T-helper 17 cell (primary cell): ENCODE measurements at places on chromosomes 11 and 22. TPM values are rescaled to one million over a fixed set of nuclear protein-coding genes. Genes with fewer than 3 reads are reported as not detected.
A peak's percentile ranks its signal among the peaks of the same experiment; 100 is the strongest.

MMP7 gene
- not detected for total RNA-seq

- DNase-seq = no peak
- peak overlapping the region; percentile 89 for H3K4me3 ChIP-seq
- H3K4me1 ChIP-seq = peaks cover 32% of the 10 kb centered on the region
- H3K36me3 ChIP-seq = no peaks in the 10 kb centered on the region
- H3K27ac ChIP-seq = peak overlapping the region; percentile 99
These were observed 7.8 kb downstream of the LARGE2 start for GRCh38 chr11:45930031-45930794.

GRCh38 chr11:105024394-105024793 is 1.4 kb upstream of the CASP5 start:
- H3K36me3 ChIP-seq = peaks cover 20% of the 10 kb centered on the region
- peak overlapping the region; percentile 34 for H3K27ac ChIP-seq

- H3K36me3 ChIP-seq = peaks cover 3% of the 10 kb centered on the region
- H3K4me3 ChIP-seq = no peak overlapping the region
- no peak for DNase-seq
- H3K27me3 ChIP-seq = no peaks in the 10 kb centered on the region
These were observed 48.1 kb upstream of the ARFGAP3 start for GRCh38 chr22:42905217-42905616.

- H3K4me3 ChIP-seq = no peak overlapping the region
- no peak for DNase-seq
- no peaks in the 10 kb centered on the region for H3K4me1 ChIP-seq
These were observed 180.3 kb downstream of the HIPK3 start for GRCh38 chr11:33437529-33437928.
